ENCODE measurements at places on chromosomes 12 and 14. TPM values are rescaled to one million over a fixed set of nuclear protein-coding genes. Genes with fewer than 3 reads are reported as not detected.

Gene PTPRO
- 2.6 TPM for total RNA-seq

Gene SLC25A21
- total RNA-seq = not detected

GRCh38 chr14:71290960-71291466 lies 383.8 kb downstream of the PCNX1 start:
- peak; percentile 34 for DNase-seq

DNA sequence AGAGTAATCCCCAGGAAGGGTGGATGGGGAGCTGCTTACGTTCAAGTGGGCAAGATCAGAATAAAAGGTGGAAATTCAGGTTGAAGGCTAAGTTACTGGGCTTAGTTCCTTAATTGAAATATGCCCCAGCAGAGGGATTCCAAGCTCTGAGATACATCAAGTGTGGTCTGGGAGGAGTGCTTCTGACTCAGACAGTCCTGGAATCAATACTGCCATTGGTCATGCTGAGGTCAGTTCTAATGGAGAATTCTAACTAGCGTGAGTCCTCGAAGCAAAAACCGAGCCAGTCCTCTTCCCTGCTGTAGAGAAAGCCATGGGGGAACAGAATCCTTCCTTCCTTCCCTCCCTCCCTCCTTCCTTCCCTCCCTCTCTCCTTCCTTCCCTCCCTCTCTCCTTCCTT lies 39.9 kb downstream of the NOS1 start:
- no peak for DNase-seq

Gene ASB2
- 17.0 TPM for total RNA-seq

GRCh38 chr12:96368233-96368632 lies 32.0 kb downstream of the CDK17 start:
- no peak for DNase-seq

GRCh38 chr12:45611061-45611460 lies 118.4 kb upstream of the ARID2 start:
- no peak for DNase-seq

DNA sequence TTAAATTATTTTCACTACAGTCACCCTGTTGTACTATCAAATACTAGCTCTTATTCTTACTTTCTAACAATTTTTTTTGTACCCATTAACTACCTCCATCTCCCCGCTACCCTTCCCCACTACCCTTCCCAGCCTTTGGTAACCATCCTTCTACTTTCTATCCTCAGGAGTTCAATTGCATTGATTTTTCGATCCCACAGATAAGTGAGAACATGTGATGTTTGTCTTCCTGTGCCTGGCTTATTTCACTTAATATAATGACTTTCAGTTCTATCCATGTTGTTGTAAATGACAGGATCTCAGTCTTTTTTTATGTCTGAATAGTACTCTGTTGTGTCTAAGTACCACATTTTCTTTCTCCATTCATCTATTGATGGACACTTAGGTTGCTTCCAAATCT lies 117.8 kb downstream of the FIGNL2 start:
- no peak for DNase-seq

Gene TTC7B
- total RNA-seq = 6.8 TPM

- DNase-seq = peak; percentile 21
Measured at GRCh38 chr12:116480210-116480810, 78.9 kb upstream of the MAP1LC3B2 start.

Gene GPR65
- total RNA-seq = 22.9 TPM

Gene RDH12
- not detected for total RNA-seq

GRCh38 chr12:73057428-73057827 lies 785.3 kb downstream of the TRHDE start:
- DNase-seq = no peak

All from activated CD8-positive, alpha-beta T cell treated with anti-CD3 and anti-CD28 coated beads, Interleukin-2, amount 10 ng/mL, durations not matched to agents 7 days and 5 days (primary cell).